ENCODE measurements at places on chromosomes 16 and 17.

DNA sequence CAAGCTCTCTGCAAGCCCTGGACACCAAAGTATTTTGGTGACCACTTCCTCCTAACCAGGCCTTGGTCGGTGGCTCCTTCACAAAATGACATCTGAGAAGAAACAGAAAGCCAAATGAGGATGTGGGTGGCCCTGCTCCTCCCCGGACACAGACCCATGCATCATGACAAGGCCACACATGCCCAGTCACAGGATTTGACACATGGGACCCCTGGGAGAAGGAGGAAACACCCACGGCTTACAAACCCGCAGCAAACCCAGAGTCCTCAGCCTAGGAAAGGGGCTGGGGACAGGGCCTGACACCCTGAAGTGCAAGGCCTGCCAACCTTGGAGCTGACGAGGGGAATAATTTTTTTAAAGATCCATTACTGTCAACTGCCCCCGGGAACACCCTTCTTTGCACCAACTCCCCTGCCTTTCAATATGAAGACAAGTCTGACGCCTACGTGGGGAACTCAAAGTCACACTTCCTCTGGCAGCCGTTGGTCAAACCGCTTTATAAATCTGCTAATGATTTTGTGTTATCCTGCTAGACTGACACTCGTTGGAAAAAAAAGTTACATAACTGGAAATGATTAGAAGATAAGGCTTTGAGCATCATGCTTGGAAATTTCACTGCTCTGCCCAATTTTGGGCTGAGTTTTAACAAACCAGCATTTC lies 41.3 kb downstream of the GAS7 start:
- no peak overlapping the region for H3K27ac ChIP-seq
- no peaks in the 10 kb centered on the region for H3K27me3 ChIP-seq
- no peak for DNase-seq
- H3K4me3 ChIP-seq, result no peak overlapping the region

DNA sequence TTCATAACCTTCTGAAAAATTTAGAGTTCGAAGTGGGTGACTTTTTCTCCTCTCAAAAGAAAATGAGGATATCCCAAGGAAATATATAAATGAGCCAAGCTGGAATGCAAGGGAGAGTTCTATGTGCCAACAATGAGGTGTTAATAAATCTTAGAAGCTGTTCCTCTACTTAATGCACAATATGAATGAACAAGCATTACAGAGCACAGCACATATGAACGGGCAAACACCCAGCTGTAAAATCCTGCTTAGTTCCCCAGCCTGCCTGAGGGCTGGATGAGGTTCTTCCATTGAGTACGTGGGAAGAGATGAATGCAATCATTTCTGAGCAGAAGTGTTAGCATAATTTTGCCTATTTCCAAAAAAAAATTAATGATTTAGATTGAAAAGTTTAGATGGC lies 58.1 kb downstream of the WDR59 start:
- H3K36me3 ChIP-seq, result peaks cover 12% of the 10 kb centered on the region
- no peaks in the 10 kb centered on the region for H3K4me1 ChIP-seq
- H3K27me3 ChIP-seq, result no peaks in the 10 kb centered on the region
- no peak for DNase-seq
- no peak overlapping the region for H3K4me3 ChIP-seq
- H3K27ac ChIP-seq, result no peak overlapping the region

DNA sequence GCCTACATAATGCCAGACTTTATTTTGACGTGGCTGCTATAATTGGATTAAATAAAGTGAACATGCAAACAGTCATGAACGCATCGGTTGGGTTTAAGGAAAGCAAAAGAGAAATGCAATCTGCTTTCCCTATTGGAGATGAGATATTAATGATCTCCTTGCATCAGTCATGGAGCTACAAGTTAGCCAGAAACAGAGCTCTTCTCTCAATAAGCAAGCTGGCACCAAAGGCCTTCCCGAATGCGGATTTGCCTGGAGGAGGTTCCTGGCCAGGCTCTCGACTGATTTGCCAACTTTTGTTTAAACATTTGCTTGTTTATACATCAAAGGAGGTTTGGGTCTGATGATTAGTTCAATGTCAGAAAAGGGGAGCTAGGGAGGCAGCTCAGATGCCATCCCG lies 318.4 kb downstream of the XYLT1 start:
- H3K4me1 ChIP-seq, result no peaks in the 10 kb centered on the region
- no peak overlapping the region for H3K27ac ChIP-seq
- H3K27me3 ChIP-seq, result peaks cover 5% of the 10 kb centered on the region

- no peaks in the 10 kb centered on the region for H3K27me3 ChIP-seq
- DNase-seq, result no peak
- H3K4me1 ChIP-seq, result peaks cover 16% of the 10 kb centered on the region
- no peak overlapping the region for H3K4me3 ChIP-seq
- no peaks in the 10 kb centered on the region for H3K36me3 ChIP-seq
Observed at GRCh38 chr16:85635545-85636140, 22.5 kb downstream of the GSE1 start.

- DNase-seq, result no peak
- no peak overlapping the region for H3K4me3 ChIP-seq
Observed at GRCh38 chr17:14201021-14201987, 35.4 kb downstream of the CDRT15 start.

DNA sequence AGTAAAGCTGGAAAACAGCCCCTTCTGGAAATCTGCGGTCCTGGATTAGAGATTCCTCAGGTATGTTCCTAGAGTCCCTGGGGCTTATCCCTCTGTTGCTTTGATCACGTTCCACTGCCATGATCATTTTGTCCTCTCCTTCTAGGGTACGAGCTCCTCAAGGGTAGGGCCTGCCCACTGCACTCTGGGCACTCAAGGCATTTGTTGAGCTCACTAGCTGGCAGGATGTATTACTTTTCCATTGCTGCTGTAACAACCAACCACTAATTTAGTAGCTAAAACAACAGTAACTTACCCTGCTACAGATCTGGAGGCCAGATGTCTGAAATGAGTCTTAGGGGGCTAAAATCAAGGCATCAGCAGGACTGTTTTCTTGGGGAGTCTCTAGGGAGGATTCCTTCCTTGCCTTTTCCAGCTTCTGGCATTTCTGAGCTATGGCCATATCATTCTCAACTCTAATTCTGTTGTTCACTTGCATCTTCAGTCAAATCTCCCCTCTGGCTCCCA lies 65.7 kb downstream of the ARSG start:
- no peak overlapping the region for H3K27ac ChIP-seq
- no peak for DNase-seq
- no peak overlapping the region for H3K4me3 ChIP-seq
- H3K4me1 ChIP-seq, result peaks cover 23% of the 10 kb centered on the region
- no peaks in the 10 kb centered on the region for H3K27me3 ChIP-seq

DNA sequence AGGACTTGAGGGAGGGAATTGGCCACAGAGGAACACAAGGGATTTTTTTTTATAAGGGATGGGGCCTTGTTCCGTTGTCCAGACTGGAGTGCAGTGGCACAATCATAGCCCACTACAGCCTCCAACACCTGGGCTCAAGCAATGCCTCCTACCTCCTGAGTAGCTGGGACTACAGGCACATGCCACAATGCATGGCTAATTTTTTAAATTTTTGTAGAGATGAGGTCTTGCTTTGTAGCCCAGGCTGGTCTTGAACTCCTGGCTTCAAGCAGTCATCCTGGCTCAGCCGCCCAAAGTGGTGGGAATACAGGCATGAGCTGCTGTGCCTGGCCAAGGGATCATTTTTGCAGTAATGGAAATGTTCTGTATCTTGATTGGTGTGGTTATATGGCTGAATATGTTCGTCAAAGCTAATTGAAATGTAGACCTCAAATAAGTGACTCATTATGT lies 56.9 kb downstream of the VMP1 start:
- peak overlapping the region; percentile 84 for H3K27ac ChIP-seq
- no peak for DNase-seq
- no peaks in the 10 kb centered on the region for H3K36me3 ChIP-seq
- H3K27me3 ChIP-seq, result no peaks in the 10 kb centered on the region
- H3K4me1 ChIP-seq, result peaks cover 57% of the 10 kb centered on the region

DNA sequence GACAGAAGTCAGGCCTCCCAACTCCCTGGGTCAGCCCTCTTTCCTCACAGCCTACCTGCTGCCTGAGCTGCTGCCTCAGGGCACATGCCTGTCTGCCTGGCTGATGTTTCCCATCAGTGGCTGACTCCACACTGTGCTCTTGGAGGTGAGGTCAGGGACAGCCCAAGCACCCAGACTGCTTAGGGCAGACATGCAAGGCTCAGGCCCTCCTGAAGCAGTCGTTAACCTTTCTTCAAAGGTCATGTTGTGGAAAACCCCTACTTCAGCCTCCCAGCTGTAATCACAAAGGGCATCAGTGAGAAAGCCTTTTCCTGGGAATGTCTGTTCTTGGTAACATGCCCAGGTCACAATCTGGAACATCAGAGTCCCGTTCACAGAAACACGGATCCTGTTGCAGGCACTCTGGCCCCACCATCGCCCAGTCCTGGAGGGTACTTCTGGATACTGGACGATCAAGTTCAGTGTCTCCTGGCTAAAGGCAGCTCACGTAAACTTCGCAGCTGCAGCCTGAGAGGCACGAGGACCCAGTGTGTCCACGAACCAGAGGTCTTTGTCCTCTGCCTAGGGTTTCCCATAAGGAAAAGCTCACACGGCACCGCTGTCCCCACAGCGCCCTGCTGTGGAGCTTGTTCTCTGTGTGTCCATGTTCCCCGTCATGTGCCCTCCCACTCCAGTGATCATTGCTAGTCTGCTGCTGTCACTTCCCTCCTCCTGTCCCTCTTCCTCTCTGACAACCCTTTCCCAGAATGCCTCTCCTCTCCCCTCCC lies 54.9 kb downstream of the GNAO1 start:
- H3K4me1 ChIP-seq, result no peaks in the 10 kb centered on the region
- no peaks in the 10 kb centered on the region for H3K27me3 ChIP-seq
- H3K27ac ChIP-seq, result no peak overlapping the region
- no peak overlapping the region for H3K4me3 ChIP-seq
- no peaks in the 10 kb centered on the region for H3K36me3 ChIP-seq

- H3K27ac ChIP-seq, result no peak overlapping the region
- no peaks in the 10 kb centered on the region for H3K27me3 ChIP-seq
- no peak overlapping the region for H3K4me3 ChIP-seq
Observed at GRCh38 chr16:46899443-46900143, 15.4 kb downstream of the GPT2 start.

GRCh38 chr16:89035669-89036570 lies 57.7 kb upstream of the ACSF3 start:
- H3K4me3 ChIP-seq, result no peak overlapping the region
- DNase-seq, result no peak
- H3K36me3 ChIP-seq, result no peaks in the 10 kb centered on the region

GRCh38 chr16:82756283-82756599 lies 129.5 kb downstream of the CDH13 start:
- H3K36me3 ChIP-seq, result no peaks in the 10 kb centered on the region
- H3K27me3 ChIP-seq, result no peaks in the 10 kb centered on the region
- no peak overlapping the region for H3K27ac ChIP-seq
- DNase-seq, result no peak
- no peaks in the 10 kb centered on the region for H3K4me1 ChIP-seq

- H3K36me3 ChIP-seq, result peaks cover 32% of the 10 kb centered on the region
- H3K4me1 ChIP-seq, result no peaks in the 10 kb centered on the region
- no peak overlapping the region for H3K4me3 ChIP-seq
- peak; percentile 19 for DNase-seq
Observed at GRCh38 chr17:59914274-59914854, 21.4 kb downstream of the RPS6KB1 start.

- no peak overlapping the region for H3K27ac ChIP-seq
- no peaks in the 10 kb centered on the region for H3K36me3 ChIP-seq
- no peaks in the 10 kb centered on the region for H3K4me1 ChIP-seq
- no peak overlapping the region for H3K4me3 ChIP-seq
Observed at GRCh38 chr16:19980632-19981265, 92.9 kb downstream of the GPR139 start.

DNA sequence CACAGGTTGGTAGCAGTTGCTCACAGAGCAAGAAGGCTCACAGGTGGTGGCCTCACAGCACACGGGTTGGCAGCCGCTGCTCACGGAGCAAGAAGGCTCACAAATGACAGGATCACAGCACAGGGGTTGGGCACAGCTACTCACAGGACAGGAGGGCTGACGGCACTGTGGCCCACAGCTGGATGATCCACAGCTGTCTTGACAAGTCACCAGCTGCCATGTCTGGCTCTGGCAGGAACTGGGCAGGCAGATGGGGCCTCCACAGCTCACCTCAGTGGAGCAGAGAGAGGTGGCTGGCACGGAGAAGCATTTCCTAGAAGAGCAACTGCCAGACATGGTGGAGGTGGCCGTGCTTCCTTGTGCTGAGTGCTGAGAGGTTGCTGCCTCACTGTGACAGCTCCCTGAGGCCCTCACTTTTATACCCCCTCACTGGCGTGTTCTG lies at the start of gene KRTAP16-1:
TSS of gene KRTAP16-1 (minus strand) at position 392 of the 442 bp plus-strand sequence. CDS start at position 336, 56 bp downstream.
- DNase-seq, result no peak
- H3K4me3 ChIP-seq, result no peak within 1 kb of the TSS
- no peaks in the 10 kb centered on the region for H3K27me3 ChIP-seq
- H3K36me3 ChIP-seq, result no peaks in the 10 kb centered on the region
- no peaks in the 10 kb centered on the region for H3K4me1 ChIP-seq

- peak overlapping the region; percentile 99 for H3K27ac ChIP-seq
- H3K4me1 ChIP-seq, result peaks cover 64% of the 10 kb centered on the region
- peak overlapping the region; percentile 95 for H3K4me3 ChIP-seq
- H3K27me3 ChIP-seq, result no peaks in the 10 kb centered on the region
- no peak for DNase-seq
Observed at GRCh38 chr17:41527063-41528023, 765 bp downstream of the KRT19 start.

DNA sequence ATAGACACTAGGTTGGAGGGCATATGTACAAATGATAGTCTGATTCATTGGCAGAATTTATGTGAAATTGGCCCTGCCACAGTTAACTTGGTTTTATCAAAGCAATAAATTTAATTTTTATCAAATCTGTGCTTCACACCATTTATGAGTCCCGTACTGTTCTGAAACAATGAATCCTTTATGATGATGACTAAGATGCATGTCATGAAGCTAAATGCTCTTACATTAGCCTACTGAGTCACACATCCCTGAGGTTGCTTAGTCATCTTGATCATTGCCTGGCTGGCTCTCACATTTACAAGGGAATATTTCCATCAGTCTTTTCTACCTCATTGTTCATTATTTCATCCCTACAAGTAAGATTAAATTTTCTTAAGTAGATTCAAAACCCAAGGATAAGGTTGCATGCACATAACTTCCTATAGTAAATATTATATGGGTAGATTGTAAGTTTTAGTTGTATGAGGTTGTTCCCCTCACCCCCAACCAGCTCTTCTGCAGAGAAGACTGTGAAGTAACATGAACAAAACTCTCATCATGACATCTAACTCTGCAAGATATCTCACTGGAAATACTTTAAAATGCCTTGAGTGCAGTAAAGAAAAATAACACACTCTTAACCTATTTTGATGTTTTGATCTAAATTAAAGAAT lies 170.7 kb downstream of the CYB561 start:
- peak overlapping the region; percentile 82 for H3K27ac ChIP-seq
- no peaks in the 10 kb centered on the region for H3K36me3 ChIP-seq
- H3K27me3 ChIP-seq, result no peaks in the 10 kb centered on the region
- H3K4me3 ChIP-seq, result peak overlapping the region; percentile 23

DNA sequence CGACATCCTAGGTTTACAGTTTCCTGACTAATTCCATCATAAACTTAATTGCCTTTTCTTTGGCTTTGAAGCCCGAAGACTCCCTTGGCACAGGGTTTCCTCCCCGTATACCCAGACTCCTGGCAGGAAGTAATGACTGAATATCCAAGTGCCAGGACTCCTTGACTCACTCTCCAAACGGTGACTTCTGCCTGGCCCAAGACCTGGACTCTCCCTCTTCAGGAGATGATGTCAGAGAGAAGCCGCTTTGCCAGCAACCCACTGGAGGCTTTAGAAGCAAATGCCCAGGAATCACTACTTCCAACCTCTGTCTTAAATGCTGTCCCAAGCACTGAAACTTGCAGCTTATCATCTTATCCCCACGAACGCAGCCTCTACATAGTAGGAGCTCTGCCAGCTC lies 146.5 kb downstream of the RGS9 start:
- H3K36me3 ChIP-seq, result no peaks in the 10 kb centered on the region
- no peak for DNase-seq

GRCh38 chr17:44970136-44970741 lies 2.1 kb upstream of the C1QL1 start:
- H3K27ac ChIP-seq, result no peak overlapping the region
- H3K27me3 ChIP-seq, result no peaks in the 10 kb centered on the region
- H3K4me3 ChIP-seq, result no peak overlapping the region
- H3K36me3 ChIP-seq, result no peaks in the 10 kb centered on the region
- DNase-seq, result no peak
